ENCODE measurements at places on chromosomes 5 and 9. TPM values are rescaled to one million over a fixed set of nuclear protein-coding genes. Genes with fewer than 3 reads are reported as not detected.

KLHL3 gene
- total RNA-seq, result 3.3 TPM

ZNF454 gene
- 1.3 TPM for total RNA-seq

ARPC5L gene
- 36.8 TPM for total RNA-seq

HRCT1 gene
- total RNA-seq, result 0.47 TPM

PLEKHG4B gene
- 0.48 TPM for total RNA-seq

FAM78A gene
- 25.2 TPM for total RNA-seq

BARX1 gene
- not detected for total RNA-seq

ADGRD2 gene
- not detected for total RNA-seq

PIP5K1B gene
- 0.29 TPM for total RNA-seq

DOCK2 gene
- 1.2 TPM for total RNA-seq

PLPP1 gene
- 36.5 TPM for total RNA-seq

ZNF883 gene
- 4.1 TPM for total RNA-seq

KIF4B gene
- total RNA-seq, result 0.23 TPM

IL9 gene
- total RNA-seq, result not detected

SLC34A1 gene
- total RNA-seq, result not detected

PDGFRB gene
- total RNA-seq, result 13.0 TPM

LRRC19 gene
- total RNA-seq, result not detected

CDKN2A gene
- total RNA-seq, result 54.6 TPM

SPATA31D1 gene
- total RNA-seq, result not detected

ZBTB34 gene
- total RNA-seq, result 12.8 TPM

IFNB1 gene
- not detected for total RNA-seq

ADAMTS6 gene
- total RNA-seq, result 27.2 TPM

GFI1B gene
- not detected for total RNA-seq

MYOZ3 gene
- 0.93 TPM for total RNA-seq

SLC6A3 gene
- total RNA-seq, result not detected

Data from glomerular endothelial cell (primary cell).